ENCODE measurements at places on chromosomes 13 and 19. TPM values are rescaled to one million over a fixed set of nuclear protein-coding genes. Genes with fewer than 3 reads are reported as not detected.

The C19orf85 gene
- not detected for total RNA-seq

The COL5A3 gene
- total RNA-seq: 2.7 TPM

The IGSF23 gene
- total RNA-seq: 0.15 TPM

The BST2 gene
- total RNA-seq: not detected

The NLRP7 gene
- 0.05 TPM for total RNA-seq

The SLC46A3 gene
- 2.1 TPM for total RNA-seq

The PLIN4 gene
- 0.10 TPM for total RNA-seq

The GFY gene
- 0.16 TPM for total RNA-seq

The IGFLR1 gene
- total RNA-seq: 12.9 TPM

The KLF1 gene
- total RNA-seq: 0.08 TPM

The CYP4F8 gene
- total RNA-seq: not detected

The GJB2 gene
- total RNA-seq: 1.0 TPM

The SLAIN1 gene
- total RNA-seq: 0.65 TPM

The VAV1 gene
- total RNA-seq: 6.8 TPM

The ZNF540 gene
- total RNA-seq: not detected

The IRS2 gene
- 43.1 TPM for total RNA-seq

The MCF2L gene
- total RNA-seq: 0.45 TPM

The RDH8 gene
- 0.13 TPM for total RNA-seq

The PTH2 gene
- not detected for total RNA-seq

The ZNF415 gene
- total RNA-seq: not detected

The FLT3 gene
- not detected for total RNA-seq

The CBARP gene
- 2.9 TPM for total RNA-seq

The IGLON5 gene
- not detected for total RNA-seq

The PLVAP gene
- total RNA-seq: not detected

The ICAM4 gene
- total RNA-seq: not detected

The LAIR1 gene
- total RNA-seq: not detected

The FOXO1 gene
- total RNA-seq: 10.6 TPM

The WDR87 gene
- total RNA-seq: not detected

The ZNF534 gene
- not detected for total RNA-seq

The SIGLEC5 gene
- not detected for total RNA-seq

The LSM14A gene
- 349 TPM for total RNA-seq

The EFNA2 gene
- total RNA-seq: 2.2 TPM

The PBX4 gene
- 1.9 TPM for total RNA-seq

The CD70 gene
- 24.9 TPM for total RNA-seq

The ADGRE3 gene
- total RNA-seq: not detected

The LILRA1 gene
- not detected for total RNA-seq

The HIPK4 gene
- 0.22 TPM for total RNA-seq

The FBN3 gene
- 0.17 TPM for total RNA-seq

The CKM gene
- not detected for total RNA-seq

The ZNF302 gene
- 14.7 TPM for total RNA-seq

The DCT gene
- total RNA-seq: not detected

The OR7G3 gene
- not detected for total RNA-seq

The DACT3 gene
- total RNA-seq: 0.28 TPM

The PRODH2 gene
- total RNA-seq: 0.36 TPM

The DKKL1 gene
- 0.33 TPM for total RNA-seq

The ENOX1 gene
- 2.3 TPM for total RNA-seq

The DOCK9 gene
- 35.0 TPM for total RNA-seq

The IRGC gene
- not detected for total RNA-seq

The GSK3A gene
- total RNA-seq: 141 TPM
